Amniotic epithelial cell (primary cell): ENCODE measurements at places on chromosomes 5 and 9.

DNA sequence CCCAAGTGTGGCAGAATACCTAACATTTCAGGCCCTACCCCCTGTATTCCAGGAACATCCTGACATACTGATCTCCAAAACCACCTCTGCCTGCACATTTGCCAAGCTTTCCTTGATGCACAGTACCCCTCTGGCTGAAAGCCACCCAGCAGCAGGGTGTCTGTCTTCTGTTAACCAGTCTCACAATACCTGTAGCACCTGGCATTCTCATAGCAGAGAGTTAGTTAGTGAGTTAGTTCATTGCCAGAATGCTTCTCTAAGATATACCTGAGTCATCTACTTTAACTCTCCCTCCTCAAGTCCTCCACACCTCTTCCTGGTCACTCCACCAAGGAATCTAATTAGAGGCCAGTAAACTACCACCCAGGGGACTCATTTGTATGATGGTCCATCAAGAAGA, 46.1 kb upstream of the IL7R start:
- DNase-seq, result no peak

GRCh38 chr9:89975024-89975423, 370.2 kb downstream of the GADD45G start:
- DNase-seq, result no peak

DNA sequence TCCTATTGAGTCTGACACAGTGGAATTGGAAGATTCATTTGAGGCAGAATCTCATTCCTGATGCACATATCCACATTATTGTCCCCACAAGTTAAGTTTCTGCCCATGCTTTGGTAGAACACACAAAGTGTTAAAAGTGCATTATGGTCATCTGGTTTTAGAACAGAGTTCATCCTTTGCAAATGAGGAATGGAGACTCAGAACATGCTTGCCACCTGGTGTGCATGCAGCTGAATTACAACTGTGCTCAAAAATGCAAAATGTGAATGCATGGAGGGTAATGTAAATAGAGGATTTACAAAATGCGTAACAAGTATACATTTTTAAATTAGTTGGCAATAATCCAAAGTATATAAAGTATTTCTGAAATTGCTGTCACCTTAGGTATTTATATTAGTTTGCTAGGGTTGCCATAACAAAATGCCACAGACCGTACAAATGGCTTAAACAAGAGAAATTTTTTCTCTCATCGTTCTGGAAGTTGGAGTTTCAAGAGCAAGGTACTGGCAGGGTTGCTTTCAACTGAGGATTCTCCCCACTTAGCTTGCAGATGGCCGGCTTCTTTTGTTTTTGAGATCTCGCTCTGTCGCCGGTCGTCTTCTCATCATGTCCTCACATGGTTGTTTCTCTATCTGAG, 671.1 kb downstream of the TAF11L14 start:
- peak; percentile 38 for DNase-seq

- peak; percentile 19 for DNase-seq
Measured at GRCh38 chr9:22446950-22447617, 460 bp downstream of the DMRTA1 start.
